Upper lobe of right lung (tissue), 1 donor: ENCODE measurements at places on chromosomes 2 and 18. TPM values are rescaled to one million over a fixed set of nuclear protein-coding genes. Genes with fewer than 3 reads are reported as not detected.

GCG gene
- total RNA-seq = not detected

SP140 gene
- total RNA-seq = 12.7 TPM

ITGB6 gene
- 109 TPM for total RNA-seq

ABCG8 gene
- not detected for total RNA-seq

STAT4 gene
- 8.0 TPM for total RNA-seq

LCT gene
- not detected for total RNA-seq

DNA sequence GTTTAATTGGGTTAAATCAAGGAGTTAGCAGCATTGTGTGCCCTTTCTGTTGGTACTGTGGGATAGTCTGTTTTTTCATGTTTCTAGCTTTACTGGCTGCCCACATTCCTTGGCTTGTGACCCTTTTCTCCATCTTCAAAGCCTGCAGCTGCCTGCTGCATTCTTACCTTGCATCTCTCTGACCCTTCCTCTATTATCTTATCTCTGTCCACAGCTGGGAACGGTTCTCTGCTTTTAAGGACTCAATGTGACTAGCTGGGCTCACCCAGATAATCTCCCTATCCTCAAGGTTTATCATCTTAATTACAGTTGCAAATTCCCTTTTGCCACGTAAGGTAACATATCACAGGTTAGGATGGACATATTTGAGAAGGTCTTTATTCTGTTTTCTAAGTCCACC lies 199.7 kb downstream of the KCNS3 start:
- DNase-seq = no peak

DNA sequence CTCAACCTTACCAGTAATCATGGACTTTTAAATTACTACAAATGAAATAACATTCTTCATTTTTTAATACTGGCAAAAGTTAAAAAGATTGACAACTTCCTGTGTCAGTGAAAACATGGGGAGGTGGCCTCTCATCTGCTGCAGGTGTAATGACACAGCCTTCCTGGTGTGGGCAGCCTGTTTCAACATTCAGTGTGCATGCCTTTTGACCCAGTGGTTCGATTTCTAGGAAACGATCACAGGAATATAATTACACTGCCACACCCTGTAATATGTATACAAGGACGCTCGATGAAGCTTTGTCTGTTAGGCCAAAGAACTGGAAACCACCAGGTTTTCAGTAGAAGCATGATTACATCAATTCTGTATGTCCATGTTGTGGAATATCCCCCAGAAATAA lies 68.7 kb downstream of the MTHFD2 start:
- no peak for DNase-seq

GRCh38 chr2:206766057-206766930 lies 888 bp downstream of the FASTKD2 start:
- no peak for DNase-seq

DNA sequence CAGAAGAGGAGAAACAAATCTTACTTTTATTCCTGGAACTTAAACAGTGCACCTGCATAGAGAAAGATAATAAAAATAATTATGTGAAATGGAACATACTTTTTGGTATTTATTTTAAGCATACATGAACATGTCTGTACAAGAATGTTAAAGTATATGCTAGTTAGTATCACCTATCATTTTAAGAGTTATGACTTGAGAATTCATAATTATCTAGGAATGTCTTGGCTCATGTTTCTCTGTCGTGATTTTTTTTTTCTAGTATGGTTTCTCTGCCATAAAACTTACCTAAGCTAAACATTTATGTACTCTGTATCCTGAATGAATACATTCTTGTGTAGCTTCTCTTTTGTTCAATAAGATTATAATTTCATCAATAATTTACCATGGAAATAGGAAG lies 4.2 kb downstream of the SERPINB7 start:
- no peak for DNase-seq

DNA sequence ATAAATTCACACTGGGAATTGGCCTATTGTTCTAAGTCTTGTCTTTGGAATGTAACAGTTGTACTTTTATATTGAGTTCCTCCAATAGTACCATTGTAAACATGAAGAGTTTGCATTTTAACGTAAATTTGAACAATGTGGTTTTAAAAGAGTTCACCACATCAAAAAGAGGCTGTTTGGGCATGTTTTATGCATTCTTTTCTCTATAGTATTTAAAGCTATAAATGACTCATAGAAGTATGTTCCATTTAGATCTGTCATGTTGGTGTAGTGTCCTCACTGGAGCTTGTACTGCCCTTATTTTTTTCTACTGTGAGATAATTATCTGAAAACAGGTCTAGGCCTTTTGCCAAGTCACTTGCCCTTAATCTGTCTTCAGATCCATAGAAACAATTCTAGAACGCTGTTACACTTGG lies 141.9 kb downstream of the RHBDD1 start:
- DNase-seq = no peak

DNA sequence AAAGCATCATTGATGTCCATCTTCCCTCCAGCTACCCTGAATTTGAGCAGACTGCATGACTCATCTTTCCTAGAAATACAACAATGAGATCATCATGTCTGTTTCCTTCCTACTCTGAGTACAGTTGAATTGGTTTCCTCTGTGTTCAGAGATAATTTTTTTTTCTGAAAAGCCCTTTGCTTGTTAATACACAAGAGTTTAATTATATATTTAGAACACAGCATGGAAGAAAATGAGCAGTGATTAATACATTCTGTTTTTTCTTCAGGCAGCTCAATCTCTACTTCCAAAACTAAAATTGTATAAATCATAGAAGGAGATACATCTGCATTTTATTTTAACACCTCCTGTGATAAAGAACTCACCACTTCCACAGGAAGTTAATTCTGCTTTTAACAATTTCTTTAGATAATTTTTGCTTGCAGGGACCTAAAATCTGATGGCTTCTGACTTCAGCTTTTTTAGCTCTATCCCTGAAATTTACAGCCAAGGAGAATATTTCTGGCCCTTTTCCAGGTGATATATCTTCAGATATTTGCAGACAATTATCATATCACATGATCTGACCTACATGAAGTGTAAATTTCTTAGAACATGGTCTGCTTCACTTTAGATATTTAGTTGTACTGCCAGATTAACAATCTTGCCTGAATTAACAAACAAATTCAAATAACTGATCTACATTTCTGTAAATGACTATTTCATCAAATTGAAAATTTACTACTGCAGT lies 249.0 kb downstream of the TRIB2 start:
- DNase-seq = no peak

DNA sequence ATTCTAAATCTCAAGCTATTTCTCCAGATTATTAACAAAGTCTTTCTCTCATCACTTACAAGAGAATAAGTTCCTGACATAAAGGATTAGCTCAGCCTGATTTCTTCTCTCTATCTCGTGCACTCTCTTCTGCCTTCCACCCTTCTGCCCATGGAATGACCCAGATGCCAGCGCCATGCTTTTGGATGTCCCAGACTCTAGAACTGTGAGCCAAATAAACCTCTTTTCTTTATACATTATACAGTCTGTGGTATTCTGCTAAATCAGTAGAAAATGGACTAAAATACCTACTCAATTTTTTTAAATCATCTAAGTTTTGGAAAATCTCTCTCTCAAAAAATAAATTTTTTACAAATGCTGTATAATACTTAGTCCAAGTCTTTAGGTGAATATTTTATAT lies 218.6 kb downstream of the EXOC6B start:
- DNase-seq = no peak

GRCh38 chr2:79200762-79201161 lies 41.2 kb upstream of the REG3A start:
- DNase-seq = no peak
